Keratinocyte (primary cell): ENCODE measurements at places on chromosomes 5 and 9.

DNA sequence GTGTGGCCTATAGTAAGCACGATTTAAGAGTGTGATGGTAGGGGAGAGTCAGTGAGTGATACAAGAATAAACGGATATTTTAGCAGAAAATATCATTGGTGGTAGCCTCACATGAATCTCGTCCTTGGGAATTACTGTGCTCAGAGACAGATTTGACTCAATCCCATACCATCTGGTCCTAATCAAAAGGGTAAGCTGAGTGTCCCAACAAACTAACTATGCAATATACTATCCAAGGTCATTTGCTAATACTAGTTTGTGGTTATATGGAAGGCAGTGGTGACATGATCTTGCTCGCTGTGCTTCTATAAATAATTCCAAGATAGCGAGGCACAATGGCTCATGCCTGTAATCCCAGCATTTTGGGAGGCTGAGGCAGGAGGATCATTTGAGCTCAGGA is 103.2 kb downstream of the TRPM6 start:
- no peaks in the 10 kb centered on the region for H3K27me3 ChIP-seq
- H3K36me3 ChIP-seq: no peaks in the 10 kb centered on the region
- H3K27ac ChIP-seq: no peak overlapping the region
- DNase-seq: no peak

DNA sequence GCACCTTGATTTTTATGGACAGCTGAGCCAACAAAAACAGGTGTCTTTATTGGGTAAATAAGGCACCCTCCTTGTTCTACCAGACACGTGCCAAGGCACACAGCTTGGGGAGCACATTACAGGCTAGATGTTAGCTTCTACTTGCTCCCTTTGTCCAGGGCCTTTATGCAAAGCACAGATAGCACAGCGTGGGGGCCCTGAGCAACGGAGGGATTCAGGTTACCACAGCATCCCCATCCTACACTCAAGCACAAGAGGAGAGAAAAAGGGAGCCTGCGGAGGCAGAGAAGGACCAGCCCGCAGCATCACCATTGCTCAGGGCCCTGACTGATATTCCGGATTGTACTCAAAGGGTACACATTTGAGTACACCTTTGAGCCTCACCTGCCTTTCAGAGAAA is 181.7 kb upstream of the KIF2A start:
- H3K27ac ChIP-seq: no peak overlapping the region
- no peaks in the 10 kb centered on the region for H3K36me3 ChIP-seq
- H3K4me1 ChIP-seq: peaks cover 3% of the 10 kb centered on the region
- H3K27me3 ChIP-seq: no peaks in the 10 kb centered on the region
- H3K4me3 ChIP-seq: no peak overlapping the region

DNA sequence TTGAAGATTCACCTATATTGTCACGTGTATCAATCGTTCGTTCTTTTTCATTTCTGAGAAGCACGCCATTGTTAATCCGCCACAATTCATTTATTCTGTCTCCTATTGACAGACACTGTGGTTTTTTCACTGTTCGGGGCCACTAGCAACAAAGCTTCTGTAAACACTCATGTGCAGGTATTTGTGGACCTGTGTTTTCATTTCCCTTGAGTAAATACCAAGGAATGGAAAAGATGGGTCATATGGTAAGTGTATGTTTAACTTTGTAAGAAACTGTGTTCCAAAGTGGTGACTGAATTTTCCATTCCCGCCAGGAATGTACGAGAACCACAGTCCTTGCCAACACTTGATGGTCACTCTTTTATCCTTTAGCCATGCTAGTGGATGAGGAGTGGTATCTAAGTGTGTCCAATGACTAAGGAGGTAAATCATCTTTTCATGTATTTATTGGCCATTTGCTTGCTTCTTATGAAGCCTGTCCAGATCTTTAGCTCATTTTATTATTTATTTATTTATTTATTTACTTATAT is 10.7 kb downstream of the ABO start:
- no peak overlapping the region for H3K27ac ChIP-seq
- no peak for DNase-seq

DNA sequence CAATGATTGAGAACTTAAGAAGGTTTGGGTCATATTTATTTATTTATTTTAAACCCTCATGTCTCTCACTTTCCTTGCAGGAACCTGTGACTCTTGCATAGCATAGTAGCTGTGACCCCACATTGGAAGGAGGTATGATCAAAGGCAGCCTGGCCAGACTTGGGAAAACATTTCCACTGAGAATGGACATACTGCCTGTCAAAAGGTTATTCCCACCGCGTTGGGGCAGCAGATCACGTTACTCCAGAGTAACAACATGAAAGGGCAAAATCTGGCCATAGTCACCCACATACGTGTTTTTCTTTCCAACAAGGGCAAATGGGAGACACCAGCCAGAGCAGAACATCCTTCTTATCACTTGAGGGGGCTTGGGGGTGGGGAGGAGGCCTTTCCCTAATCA is 95.7 kb downstream of the ARL15 start:
- H3K36me3 ChIP-seq: no peaks in the 10 kb centered on the region
- H3K27me3 ChIP-seq: no peaks in the 10 kb centered on the region
- peaks cover 3% of the 10 kb centered on the region for H3K4me1 ChIP-seq
- no peak overlapping the region for H3K27ac ChIP-seq
- DNase-seq: no peak

DNA sequence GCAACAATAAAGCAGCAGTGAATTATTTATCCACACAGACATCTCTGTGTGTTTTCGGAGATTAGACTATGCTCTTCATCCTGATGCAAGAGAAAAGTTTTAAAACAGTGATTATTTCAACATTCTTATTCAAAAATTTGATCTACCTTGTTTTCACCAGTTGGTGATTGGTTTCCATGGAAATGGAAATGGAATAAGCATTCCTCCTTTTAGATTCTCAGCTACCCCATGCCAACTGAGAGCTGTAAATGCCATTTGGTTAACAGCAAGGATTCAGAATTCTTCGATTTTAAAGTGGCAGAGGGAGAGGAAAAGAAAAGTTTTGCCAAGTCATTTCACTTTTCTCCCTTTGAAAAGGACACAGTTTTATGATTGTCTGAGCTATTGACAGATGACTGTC is 154.7 kb downstream of the PCSK5 start:
- DNase-seq: no peak
- no peaks in the 10 kb centered on the region for H3K36me3 ChIP-seq
- no peaks in the 10 kb centered on the region for H3K27me3 ChIP-seq
- no peak overlapping the region for H3K27ac ChIP-seq
- H3K4me3 ChIP-seq: no peak overlapping the region

GRCh38 chr9:33905137-33905536 is 88.2 kb downstream of the UBE2R2 start:
- H3K4me3 ChIP-seq: no peak overlapping the region
- no peak for DNase-seq
- no peak overlapping the region for H3K27ac ChIP-seq
